NCI-H1105 (cell line): ENCODE measurements at places on chromosomes 11 and 22.

GRCh38 chr11:108588287-108588686 lies 5.3 kb downstream of the EXPH5 start:
- DNase-seq: no peak

DNA sequence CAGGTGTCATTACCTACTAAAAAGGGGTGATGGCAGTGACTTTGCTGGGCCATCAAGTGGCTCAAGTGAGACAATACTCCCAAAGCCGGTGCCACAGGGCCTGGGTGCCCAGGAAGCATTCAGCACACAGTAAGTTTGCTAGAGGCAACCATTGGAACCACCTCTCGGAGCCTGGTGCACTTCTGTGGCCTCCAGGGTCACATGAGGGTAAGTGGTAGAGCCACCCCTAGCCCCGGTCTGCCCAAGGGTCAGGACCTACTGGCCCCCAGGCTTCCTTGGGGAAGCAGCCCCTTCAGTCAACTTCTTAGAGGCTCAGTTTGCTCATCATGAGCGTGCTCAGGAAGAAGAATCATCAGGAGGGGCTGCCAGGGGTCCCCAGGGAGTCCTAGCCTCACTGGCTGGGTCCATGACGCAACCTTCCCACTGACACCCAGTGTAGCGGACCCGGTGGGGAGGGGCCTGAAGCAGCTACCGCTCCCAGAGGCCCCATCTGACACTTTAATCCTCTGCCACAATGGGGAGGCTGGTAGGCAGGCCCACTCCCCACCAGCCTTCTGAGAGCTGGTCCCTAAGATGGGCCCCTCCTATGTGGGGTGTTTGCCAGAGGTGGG lies 17.5 kb upstream of the RASL10A start:
- no peak for DNase-seq

- DNase-seq: no peak
Observed at GRCh38 chr11:62088331-62088933, 35.4 kb upstream of the INCENP start.

DNA sequence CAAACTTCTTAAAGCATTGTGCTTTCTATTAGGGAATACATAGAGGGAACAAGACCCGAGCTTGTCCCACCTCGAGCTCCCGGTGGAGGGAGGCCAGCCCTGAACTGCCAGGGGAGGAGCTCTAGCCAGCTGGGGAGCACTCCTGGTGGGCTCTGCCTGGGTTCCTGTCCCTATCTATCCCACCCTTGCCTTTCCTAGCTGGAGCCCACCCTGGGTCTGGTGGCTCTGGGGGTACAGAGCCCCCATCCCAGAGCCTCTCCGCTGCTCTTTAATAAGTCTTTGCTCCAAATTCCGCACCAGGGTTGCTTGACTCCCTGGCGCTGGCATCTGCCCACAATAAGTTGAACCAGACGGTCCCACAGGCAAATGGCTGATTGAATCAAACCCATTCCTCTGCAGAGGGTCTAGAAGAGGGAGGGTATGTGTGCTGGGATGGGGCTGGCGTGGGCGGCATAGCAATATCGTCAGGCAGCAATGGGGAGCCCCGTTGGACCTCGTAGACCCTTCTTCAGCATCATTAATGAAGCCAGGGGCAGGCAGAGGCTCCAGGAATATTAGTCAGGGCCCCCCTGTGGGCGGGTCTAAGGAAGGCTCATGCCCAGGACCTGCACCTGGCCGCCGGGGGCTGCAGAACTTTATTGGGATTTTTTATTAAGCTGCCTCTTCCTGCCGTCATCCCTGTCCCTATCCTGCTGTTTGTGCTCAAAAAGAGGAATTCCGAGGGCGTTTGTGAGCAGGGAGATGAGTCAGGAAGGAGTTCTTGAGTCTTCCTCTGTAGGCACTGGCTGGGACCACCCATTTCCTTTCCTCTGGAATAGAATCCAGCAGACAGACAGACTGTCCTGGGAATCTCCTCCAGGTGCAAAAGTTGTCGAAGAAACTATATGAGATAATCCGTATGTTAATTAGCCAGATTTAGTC lies 38.5 kb upstream of the RIC3 start:
- no peak for DNase-seq

DNA sequence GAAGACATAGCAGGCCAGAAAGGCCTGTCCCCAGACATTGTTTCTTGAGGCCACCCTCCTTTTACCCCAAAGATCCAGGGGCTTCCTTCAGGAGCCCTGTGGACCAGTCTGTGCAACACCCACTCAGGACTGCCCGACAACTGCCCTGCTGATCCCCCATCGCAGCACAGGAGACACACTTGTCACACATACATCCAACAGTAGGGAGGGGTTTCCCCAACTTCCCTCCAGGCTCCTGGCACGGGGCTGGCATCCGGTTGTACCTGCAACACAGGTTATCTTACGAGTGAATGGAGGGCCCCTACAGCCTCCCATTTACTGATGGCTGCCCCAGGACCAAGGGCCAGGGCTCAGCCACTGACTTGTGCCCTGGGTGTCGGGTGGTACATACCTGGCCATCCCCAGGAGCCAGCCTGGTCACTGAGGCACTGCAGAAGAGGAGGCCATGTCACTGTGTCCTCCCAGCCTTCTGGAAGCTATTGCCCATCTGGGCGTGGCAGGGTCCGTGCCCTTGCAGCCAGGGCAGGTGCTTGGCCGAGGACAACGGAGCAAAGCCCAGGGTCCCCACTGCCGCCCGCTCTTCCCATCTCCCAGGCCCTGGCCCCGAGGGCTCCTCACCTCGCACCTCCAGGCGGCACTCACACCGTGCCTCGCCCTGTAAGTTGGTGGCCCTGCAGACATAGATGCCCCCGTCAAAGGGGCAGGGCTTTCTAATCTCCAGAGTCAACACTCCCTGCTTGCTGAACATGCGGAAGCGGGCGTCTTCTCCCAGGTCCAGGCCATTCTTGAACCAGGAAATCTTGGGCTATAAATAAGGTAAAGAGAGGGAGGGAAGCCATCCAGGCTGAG lies 20.8 kb downstream of the MYBPC3 start:
- DNase-seq: no peak

DNA sequence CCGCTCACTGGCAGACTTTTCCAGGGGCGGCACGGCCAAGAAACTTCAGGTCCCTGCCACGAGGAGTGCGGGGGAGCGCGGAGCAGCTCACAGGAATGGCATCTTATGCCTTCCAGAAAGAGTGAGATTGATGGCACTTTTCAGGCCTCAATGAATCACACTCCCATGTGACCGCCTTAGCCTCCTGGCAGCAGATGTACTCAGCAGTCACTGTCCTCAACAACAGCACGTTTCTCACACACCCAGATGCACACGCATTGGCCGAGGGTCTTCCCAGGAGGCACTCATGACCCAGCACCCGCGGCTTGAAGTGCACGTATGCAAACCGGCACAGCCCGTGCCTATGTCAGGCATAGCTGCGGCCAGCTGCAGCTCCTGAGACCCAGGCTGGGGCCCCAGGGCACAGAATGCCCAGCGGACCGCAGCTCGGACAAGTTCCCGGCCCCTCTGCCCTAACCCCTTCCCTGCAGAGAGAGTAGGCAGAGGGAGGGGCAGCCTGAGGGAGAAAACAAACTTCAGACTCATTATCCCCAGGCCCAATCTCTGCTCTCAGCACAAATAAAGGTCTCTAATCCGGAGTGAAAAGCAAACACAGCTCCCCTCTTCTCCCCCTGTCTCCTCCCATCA lies 48.3 kb downstream of the RPUSD4 start:
- DNase-seq: no peak

DNA sequence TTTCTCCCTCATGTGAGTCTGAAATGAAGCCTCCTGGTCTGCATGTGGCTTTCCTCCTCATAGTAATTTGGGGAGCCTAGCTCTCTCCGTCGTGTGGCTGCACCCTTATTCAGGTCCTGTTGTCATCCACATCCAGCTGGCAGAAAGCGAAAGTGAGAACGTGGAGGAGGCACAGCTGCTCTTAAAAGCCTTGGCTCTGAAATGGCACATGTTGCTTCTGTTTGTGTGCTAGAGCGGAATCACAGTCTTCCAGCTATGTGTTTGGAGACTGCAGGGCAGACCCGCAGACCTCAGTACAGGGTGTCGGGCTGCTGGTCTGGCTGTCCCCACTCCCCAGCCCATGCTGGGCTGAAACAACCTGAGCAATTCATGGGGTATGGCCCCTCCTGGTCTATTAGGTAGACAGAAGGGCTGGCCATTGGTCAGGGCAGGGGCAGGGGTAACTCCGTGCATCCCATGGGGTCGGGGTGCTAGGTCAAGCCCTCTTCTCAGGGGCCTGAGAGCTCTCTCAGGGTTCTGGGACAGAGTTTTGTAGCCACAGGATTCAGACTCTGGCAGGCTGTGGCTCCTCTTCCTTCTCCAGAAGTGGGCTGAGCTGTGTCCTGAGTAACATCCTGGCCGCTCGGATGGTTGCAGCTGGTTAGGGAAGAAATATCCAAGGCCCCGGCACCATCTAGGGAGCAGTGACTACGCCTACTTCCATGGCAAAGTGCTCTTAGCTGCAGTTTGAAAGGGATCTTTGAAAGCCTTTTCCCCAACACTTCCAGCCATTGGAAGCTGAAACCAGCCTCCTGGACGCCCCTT lies 50.6 kb downstream of the C11orf96 start:
- DNase-seq: no peak

GRCh38 chr11:12048936-12049790 lies 40.7 kb upstream of the DKK3 start:
- no peak for DNase-seq

DNA sequence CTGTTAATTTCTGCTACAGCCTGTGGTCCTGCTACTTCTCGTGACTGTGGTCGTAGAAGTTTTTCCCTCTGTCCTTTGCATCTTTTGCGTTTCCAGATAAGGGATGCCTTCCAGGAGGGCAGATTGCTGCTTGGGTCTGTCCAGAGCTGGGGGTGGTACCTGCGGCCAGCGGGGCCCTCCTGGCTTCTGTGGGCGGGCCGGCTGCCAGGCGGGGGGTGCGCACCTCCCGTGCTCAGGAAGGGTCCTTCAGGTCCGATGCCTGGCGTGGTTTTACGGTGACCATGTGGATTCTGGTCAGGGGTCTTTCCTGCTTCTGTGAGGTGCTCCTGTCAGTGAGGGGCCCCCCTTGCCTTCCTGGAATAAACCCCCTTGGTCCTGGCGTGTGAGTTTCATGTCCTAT lies 84.8 kb downstream of the KCNQ1 start:
- no peak for DNase-seq

GRCh38 chr11:4092026-4092425 lies 2.6 kb upstream of the RRM1 start:
- no peak for DNase-seq

DNA sequence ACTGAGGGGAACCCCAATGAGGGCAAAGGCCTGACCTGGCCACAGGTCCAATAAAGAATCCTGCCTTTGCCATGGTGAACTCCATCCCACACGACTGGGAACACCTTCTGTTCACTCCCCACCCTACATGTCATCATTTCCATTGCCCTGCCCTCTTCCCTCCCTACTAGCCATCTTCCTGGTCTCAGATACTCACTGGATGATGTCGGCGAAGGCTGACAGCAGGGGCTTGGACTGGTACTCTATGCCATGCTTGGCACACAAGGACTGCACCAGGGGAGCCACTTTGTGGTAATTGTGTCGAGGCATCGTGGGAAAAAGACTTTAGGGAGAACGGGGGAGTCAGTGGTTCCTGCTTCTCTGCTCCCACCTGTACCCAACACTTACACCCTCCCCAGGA lies 9.9 kb downstream of the FEN1 start:
- DNase-seq: no peak

DNA sequence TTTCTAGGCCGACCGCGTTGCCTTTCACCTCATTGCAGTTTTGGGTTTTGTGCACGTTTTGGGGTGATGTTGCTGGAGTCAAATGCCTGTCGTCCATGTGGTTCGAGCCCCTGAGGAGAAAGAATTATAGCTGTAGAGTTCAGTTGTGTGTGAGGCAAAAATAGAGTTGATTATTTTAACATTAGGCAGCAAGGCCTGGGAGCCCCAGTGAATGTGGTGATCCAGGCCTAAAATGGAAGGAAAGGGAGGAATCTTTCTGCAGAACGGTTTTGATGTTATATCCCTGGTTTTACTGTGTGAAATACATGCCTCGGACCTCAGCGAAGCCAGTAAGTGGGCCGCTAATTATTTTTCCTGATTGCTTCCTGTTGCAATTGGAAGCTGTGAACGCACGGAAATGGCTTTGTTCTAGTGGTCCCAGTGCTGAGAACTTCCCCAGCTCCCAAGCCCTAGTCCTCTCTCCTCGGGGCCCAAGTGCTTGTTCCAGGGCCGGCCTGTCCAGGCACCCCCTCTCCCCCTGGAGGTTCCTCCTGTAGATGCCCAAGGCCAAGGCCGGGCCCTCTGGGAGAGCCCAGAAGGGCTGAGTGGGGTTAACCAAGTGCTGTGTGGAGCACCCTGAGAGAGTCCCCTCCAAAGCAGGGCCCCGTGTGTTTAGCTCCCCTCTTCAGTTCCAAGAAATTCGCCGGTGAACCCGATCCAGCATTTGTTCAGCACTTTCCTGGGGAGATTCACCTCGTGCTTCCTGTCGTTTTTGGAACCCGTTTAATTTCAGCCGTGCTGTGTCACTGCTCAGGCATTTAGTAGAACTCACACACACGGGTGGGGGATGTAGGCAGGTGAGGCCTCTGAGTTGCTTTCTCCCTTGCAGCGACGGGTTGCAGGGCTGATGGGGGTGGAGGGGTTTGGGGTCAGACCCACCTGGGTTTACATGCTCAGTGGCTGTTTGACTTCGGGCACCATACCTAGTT lies 2.1 kb downstream of the LRP5 start:
- no peak for DNase-seq

DNA sequence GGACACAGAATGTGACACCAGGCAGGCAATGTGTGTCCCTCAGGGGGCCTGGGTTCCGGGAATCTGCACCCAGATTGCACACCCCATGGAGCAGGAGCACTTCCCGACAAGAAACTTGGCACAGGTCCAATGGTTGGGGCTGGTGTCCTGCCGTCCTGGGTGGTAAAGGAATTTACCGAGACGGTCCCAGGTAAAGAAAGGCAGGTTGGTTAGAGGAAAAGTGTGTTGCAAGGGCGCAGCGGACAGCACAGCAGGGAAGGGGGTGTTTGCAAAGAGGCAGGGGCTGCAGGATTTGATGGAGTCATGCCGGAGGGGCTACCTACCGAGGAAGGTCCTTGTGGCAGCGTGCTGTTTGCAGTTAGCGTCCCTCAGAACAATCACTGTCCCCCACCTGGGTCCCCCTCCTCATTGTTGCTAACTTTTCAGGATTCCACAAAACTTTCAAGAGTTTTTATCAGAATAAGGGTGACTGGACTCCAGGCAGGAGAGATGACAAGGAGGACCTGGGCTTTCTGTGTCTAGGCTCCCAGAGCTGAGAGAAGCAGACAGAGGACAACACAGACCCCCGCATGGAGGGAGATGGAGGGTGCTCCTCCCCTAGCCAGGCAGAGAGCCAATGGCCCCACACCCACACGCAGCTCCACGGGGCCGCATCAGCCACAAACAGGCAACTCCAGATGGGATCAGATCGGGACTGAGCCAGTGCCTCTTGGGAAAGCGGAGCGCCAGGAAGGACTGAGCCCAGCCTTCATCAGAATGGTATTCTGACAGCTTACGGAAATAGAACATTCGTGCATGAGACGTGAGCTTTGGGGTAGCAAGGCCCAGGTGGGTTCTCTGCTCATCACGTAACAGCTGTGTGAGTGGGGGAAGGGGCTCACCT lies 1423.9 kb downstream of the BRD1 start:
- DNase-seq: no peak

DNA sequence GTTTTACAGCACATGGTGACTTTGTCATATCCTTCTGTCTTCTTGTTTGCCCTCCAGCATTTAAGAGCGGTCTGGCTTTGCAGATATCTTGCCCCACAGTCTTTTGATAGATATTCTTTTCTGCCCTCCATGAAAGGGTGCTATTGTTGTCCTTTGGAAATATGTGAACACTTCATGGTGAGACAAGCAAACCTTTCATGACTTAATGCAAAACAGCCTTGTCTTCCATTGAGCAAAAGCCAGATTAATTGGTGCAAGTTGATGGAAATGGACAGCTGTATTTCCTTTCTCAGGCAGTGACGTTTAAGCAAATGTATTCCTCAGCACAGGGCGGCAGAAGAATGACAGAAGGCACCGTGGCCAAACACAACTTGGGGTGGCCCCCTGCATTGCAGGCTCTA lies 4.4 kb downstream of the DCPS start:
- no peak for DNase-seq
